NCI-H510A treated with DMSO at 0.1 percent for 48 hours (cell line): ENCODE measurements at places on chromosomes 2 and 18.
A peak's percentile ranks its signal among the peaks of the same experiment; 100 is the strongest.

GRCh38 chr2:177353187-177353478, 39.4 kb upstream of the AGPS start:
- no peak for DNase-seq

- peak; percentile 30 for DNase-seq
These were observed 59.5 kb downstream of the MFSD6 start for GRCh38 chr2:190467575-190468083.

- DNase-seq, result no peak
These were observed 86.9 kb downstream of the PLEKHM3 start for GRCh38 chr2:207938415-207938814.

GRCh38 chr2:99278793-99279291, 22.2 kb downstream of the LYG1 start:
- no peak for DNase-seq

DNA sequence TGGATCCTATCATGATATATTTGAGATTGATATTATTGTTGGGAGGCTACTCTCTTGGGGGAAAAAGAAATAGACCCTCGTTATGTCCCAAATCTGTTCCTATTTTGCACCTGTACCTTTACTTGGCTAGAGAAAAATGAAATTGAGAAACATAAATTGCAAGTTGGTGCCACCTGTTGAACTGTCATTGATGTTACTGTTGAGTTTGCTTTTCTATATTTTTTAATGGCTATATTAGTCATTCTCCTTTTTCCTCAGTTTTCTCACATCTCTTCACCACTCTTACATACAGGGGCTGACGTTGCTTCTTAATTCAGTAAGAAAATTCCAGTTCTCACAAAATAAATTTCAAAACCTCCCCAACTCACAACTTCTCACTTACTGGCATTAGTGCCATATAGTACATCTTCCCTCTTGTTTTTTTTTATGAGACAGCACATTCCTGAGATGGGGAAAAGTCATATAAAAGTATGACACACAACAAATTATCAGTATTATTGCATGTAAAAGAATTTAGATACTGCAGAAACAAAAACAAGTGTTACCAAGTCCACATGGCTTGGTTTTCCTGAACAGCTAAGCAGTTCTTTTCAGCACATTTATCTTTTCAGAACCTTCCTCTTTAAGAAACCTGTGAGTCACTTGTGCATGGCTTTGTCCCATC, 348.3 kb upstream of the DSEL start:
- no peak for DNase-seq

- peak; percentile 8 for DNase-seq
These were observed 312.2 kb downstream of the LRATD1 start for GRCh38 chr2:14944562-14945346.

DNA sequence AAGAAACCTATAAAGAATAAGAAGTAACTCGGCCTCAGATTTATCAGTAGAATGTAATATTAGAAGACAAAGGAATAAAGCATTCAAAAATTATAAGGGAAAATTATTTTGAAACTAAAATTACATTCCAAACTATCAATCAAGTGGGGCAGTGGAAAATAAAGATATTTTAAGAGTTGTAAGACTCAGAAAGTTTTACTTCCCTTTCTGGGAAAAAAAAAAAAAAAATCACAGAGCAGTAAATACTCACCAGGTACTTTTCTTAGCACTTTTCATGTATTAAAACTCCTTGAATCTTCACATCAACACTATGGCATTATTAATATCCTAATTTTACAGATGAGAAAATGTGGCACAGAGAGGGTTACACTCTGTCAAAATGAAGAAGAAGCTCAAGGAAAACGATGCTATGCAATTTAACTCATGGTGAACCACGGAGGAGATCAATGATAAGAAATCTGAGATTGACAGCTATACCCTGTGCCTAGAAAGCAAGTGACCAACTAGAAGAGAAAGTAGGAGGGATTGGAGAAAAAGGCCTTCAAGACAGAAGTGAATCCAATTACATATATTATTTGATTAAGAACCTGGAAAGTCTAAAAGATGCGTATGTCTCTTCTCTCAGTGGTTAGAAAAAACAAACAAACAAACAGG, 238.9 kb upstream of the ID2 start:
- DNase-seq, result no peak

DNA sequence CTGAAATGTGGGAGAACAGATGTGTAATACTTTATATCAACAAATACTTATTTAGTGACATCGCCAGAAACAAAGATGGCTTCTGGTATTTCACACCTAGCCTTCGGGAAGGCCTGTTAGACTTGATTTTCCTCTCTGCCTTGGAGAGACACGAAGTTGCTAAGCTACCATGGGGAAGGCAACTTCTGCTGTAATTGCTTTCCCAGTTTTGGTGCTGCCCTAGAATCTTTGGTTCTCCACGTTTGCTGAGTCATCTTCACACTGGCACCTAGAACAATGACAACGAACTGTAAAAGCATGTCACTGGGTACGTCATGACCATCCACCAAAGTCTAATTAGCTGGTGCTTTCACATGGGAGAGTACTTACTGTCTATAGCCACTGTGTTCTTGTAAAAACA, 58.7 kb upstream of the ACTR3 start:
- DNase-seq, result no peak

DNA sequence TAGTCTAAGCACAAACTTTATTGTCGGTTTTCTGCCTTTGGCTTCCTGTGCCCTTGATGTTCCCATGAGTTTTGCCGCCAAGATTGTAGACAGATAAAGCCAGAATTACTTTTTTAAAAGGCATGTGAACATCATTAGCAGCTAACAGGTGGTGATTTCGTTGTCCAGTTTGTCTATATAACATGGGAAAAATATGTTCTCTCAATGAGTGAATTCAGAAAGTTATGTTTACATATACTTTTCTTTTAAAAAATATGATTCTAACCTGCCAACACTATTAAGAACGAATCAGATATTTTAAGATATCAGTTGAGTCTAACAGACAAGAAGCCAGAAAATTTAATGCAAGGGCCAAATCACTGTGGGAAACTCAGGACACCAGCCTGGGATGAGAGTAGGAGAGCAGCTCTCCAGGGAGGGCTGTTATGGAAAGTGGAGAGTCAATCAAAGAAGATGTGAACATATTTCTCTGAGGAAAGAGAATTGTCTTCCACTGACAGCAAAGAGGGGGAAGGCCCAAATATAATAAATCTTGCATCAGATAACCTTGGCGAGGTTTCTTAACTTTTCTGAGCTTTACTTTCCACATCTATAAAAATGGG, 311.3 kb downstream of the ARHGAP15 start:
- no peak for DNase-seq

GRCh38 chr2:191246820-191247380, 1.7 kb downstream of the MYO1B start:
- no peak for DNase-seq

DNA sequence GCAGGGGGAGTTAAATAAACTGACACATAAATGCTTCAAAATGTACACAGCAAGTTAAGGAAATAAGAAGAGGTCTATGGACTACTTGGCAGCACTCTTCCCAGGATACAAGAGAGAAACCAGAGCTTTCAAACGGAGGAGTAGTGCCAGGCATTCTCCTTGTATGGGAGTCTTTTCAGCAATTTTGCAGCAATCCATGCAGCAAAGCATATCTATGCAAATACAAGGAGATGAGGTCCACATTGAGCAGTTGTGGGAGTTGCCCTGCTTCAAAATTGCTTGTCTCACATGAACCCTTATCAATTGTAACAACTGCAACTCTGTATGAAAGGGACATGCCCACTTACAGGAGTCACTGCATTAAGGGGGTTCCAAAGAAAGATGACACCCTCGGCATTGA, 37.8 kb downstream of the SCN9A start:
- DNase-seq, result no peak

DNA sequence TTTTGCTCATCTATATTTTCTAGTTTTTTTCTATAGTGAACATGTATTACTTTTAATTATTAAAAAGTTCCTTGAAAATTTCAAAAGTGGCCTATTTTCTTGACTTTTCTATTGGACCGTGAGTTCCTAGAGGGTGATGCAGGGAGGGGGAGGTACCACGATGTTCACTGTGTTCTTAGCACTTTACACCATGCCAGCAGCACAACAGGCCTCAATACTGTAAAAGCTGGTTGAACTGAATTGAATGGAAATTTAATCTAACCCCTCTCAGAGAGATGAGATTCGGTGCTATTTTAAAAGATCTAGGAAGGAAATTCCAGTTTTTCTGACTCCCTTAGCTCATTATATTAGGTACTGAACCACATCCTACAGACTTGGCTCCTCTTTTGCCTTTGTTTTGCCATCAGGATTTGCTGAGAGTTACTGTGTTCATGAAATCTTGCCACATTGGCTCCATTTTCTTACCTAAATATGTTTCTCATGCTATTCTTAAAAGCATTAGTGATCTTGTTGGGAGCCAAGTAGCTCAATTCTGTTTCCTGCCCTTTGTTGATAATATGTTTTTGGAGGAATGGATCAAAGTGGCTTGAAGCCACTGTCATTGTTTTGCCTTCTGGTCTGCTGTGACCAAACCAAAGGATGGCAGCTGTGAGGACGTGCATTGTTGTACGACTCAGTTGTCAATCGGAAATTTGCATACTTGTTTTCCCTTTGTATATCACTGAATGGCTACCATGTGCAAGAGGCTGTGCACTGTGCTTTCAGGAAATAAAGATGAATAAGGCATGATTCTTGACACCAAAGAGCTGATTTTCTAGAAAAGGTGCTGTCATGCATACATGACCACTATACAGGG, 25.3 kb downstream of the MYO1B start:
- DNase-seq, result no peak

GRCh38 chr2:200159357-200159707, 147.2 kb upstream of the SPATS2L start:
- no peak for DNase-seq

DNA sequence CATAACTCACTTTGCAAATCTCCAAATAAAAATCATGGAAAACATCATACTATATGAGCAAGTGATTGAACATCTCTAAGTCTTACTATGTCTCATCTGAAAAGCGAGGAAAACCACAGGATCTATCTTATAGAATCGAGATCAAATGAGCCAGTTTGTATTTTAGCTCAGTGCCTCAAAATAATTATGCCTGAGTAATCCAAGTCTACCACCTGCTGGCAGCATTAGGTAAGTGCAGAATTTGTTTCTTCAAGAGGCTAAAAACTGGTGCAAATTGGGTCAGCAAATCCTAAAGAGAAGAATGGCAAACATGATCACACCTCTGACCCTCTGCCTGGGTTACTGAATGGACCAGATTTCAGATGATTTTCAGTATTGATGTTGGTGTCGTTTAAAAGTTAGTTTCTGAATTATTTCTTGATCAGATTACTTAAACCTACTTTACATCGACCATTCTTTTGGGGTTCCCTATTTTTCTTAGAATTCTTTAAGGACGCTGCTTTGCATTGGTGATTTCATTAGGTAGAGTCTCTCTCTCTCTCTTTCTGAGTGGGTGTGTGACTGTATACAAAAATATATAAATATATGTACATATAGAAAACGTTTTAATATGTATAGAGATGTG, 12.7 kb upstream of the FHOD3 start:
- DNase-seq, result peak; percentile 97

DNA sequence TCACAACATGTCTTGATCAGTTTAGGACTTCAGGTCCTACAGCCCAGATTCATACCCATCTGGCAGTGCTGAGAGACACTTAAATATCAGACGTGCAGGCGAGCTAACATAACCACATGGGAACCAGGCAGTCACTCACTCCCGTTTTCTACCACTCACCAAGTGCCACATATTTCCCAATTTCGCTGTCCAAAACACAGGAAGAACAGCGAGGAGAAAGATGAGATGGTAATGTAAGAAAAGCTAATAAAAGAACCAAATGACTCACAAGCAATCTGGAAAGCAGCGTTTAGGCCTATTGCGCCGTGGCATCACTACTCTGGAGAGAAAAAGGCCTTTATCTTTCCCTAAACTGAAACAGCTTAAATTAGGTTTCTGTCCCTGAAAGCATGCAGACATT, 647.8 kb upstream of the SLC39A10 start:
- no peak for DNase-seq

DNA sequence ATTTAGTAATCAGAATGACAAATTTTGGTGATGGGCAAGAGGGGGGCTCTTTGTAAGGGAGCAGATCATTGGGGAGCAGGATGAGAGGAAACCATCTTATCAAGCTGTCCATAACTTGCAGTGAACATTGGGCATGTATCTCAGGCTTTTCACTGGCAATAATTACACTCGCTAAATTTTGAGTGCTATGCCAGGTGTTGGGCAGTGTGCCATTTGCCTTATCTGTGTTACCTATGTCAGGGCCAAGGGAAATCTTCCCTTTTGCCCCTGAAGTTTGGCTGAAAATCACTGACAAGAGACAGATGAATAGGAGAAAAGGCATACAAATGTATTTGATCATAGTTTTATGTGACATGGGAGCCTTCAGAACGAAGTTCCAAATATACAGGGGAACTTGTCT, 39.0 kb downstream of the NOSTRIN start:
- DNase-seq, result no peak

DNA sequence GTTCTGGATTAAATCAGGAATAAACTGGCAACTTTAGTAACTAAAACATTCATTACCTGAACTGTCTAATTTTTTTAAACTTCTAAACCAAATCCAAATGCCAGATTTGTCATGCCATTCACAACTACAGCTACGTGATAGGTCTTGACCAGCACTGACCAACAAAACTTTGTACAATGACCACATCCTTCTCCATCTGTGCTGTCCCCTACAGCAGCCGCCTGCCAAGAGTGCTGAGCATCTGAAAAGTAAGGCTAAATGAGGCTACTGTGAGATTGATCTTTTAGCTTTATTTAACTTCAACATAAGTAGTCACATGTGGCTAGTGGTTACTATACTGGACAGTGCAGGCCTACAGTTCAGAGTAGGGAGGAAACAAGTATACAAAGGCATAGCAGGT, 7.6 kb downstream of the FAM168B start:
- no peak for DNase-seq

- DNase-seq, result no peak
These were observed 44.8 kb downstream of the SETBP1 start for GRCh38 chr18:44725300-44726058.

DNA sequence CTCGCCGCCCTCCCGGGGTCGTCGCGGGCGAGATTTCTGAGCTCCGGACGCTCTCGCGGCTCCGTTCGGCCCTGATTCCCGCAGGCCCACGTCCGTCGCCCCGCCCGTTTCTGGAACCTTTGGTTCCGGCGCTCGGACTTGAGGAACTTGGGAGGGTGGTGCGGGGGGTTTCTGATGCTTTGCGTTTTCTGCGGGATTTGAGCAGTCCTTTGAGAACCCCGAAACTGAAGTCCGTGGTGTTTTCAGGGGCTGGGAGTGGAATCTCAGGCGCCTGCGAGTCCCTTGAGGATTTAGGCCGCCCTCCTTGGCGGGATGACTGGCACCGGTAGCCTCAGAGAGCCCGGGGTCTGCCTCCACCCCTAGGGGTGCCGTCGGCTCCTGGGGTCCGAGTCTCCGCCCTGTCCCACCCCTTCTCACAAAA, 336 bp downstream of the THNSL2 start:
- no peak for DNase-seq

- no peak for DNase-seq
These were observed 60.1 kb upstream of the YWHAQ start for GRCh38 chr2:9690716-9691498.

- DNase-seq, result no peak
These were observed 12.0 kb downstream of the PSMD1 start for GRCh38 chr2:231068525-231069222.

GRCh38 chr2:60385648-60386047, 167.8 kb downstream of the BCL11A start:
- no peak for DNase-seq
